ENCODE measurements at places on chromosomes 12 and 14.

DNA sequence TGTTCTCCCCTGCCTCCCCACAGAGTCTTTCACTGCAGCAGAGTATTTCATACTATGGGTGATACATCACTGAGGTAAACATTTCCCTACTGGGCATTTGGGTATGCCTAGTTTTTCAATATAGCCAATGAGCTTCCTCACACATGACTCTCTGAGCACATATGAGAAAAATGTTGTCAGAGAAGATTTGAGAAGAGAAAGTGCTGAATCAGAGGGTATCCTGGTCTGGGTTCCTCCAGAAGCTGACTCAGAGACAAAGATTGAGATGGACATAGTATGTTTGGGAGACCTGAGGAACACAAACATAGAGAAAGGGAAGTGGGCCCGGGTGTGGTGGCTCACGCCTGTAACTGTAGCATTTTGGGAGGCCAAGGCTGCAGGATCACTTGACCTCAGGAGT, 12.6 kb downstream of the SLC8B1 start:
- DNase-seq, result no peak

- DNase-seq, result peak; percentile 3
Measured at GRCh38 chr14:85811340-85811739, 281.4 kb downstream of the FLRT2 start.

DNA sequence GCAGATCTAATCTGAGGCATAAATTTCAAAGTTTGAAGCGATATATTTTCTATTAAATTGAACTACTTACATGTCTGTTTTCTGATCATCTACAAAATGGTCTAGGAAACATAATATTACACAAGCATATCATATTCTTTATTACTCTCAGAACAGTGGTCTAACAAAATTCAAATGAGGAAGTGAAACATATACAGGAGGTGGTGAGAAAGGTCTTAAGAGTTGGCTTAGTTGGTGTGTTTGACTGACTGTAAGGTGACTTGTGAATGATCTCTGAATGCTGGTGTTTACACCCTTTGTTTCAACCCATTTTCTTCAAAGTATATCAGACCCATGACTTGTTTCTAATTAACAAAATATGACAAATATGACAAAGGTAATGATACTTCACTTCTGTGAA, 1156.8 kb downstream of the SLC16A7 start:
- DNase-seq, result no peak

- no peak for DNase-seq
Measured at GRCh38 chr14:98803196-98803595, 468.8 kb downstream of the BCL11B start.

- no peak for DNase-seq
Measured at GRCh38 chr14:71783088-71783487, 149.1 kb upstream of the RGS6 start.

- no peak for DNase-seq
Measured at GRCh38 chr12:3700861-3701260, 52.0 kb downstream of the CRACR2A start.

DNA sequence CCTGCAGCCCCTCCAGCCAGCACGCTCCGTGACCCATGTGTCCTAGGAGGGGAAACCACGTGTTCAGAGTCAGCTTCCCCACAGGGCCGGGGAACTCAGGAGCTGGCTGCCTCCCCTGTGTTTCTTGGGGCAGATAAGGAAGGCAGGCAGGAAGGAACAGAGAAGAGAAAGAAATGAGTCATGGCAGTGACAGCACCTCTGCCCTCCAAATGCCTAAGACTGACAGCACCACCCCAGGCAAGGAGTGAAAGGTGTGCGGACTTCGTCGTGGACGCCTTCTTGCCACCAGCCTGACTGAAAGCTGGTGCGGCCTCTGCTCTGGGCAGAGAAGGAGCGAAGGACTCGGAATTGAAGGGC, 167.0 kb upstream of the FKBP4 start:
- peak; percentile 64 for DNase-seq

- no peak for DNase-seq
Measured at GRCh38 chr14:54730156-54730961, 163.4 kb downstream of the SAMD4A start.

DNA sequence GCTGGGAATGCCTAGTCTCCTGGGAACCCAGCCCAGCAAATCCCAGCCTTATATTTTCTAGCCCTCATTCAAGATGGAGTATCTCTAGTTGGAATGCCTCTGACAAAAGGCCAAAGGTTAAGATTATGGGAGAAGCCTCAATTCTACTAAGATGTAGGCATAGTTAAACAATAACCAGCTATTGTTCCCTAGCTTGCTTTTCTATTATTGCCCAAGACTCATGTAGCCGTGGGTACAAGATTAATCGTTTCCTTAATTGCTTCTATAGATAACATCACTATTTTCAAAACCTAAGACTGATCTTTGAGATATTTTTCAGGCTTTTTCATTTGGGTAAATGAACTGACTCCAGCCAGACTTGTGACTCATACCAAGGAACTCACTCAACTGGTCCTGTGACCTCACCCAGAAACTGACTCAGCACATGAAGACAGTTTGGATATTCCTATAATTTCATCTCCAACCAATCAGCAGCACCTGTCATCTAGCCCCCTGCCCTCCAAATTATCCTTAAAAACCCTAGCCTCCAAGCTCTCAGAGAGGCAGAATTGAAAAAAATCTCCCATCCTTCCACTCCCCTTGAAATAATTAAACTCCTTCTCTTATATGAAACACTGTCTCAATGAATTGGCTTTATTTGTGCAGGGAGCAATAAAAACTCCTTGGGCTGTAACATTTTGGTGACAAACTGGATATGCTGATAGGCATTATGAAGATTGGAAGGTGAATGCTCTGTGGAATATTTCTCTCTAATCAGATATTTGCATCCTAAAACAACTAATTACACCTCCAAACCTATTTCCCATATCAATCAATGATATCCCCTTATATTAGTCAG, 589.0 kb downstream of the C12orf50 start:
- DNase-seq, result peak; percentile 17

DNA sequence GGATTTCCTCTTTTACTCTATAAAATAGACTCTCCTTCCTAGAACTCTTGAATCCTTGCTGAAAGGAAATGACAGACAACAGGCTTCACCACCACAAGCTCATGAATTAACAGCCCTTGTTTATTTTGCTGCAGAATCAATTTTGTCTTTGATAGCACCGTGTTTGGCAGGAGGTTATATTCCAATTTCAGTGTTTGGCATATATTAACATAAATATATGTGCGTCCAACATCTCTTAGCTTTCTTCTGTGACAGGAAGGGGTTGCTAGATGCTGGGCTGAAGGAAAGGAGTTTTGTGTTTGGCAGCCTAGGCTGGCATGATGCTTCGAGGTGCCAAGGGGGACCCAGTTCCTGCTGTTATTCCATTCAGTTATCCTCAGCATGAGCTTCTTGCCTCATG, 126.4 kb downstream of the TMEM132C start:
- no peak for DNase-seq

GRCh38 chr14:106024983-106025604, 498.7 kb downstream of the TMEM121 start:
- DNase-seq, result no peak

- no peak for DNase-seq
Measured at GRCh38 chr14:90681929-90682328, 134.3 kb downstream of the TTC7B start.
